ENCODE measurements at places on chromosomes 5 and 9. TPM values are rescaled to one million over a fixed set of nuclear protein-coding genes. Genes with fewer than 3 reads are reported as not detected.

DNA sequence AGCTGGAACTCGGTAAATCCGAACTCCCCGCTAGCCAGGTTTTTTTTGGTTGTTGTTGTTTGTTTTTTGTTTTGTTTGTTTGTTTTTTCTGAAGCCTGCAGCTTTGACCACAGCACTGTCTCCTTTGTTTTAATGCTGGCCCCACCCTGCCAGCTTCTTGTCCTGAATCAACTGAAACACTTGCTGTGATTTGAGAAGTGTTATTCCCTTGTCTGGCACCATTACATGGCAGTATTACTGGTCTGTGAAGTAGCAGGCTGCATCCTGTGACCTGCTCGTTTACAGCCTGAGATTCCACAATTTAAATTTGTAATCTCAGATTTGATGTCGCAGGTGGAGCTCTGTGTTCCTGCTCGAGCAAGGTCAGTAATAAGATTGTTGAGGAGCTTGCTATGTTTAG, 1.4 kb upstream of the SLC36A2 start:
- no peak for DNase-seq
- no peaks in the 10 kb centered on the region for H3K4me1 ChIP-seq
- H3K36me3 ChIP-seq, result no peaks in the 10 kb centered on the region
- no peak overlapping the region for H3K4me3 ChIP-seq
- no peaks in the 10 kb centered on the region for H3K27me3 ChIP-seq

The PAEP gene
- not detected for total RNA-seq

The GPBP1 gene
- total RNA-seq, result 57.7 TPM

The RICTOR gene
- 32.8 TPM for total RNA-seq

The KIF24 gene
- total RNA-seq, result 1.4 TPM

- H3K4me3 ChIP-seq, result no peak overlapping the region
- H3K4me1 ChIP-seq, result no peaks in the 10 kb centered on the region
- H3K27me3 ChIP-seq, result no peaks in the 10 kb centered on the region
These were observed 67.2 kb downstream of the IL31RA start for GRCh38 chr5:55918087-55919035.

- H3K4me3 ChIP-seq, result no peak overlapping the region
- H3K27me3 ChIP-seq, result no peaks in the 10 kb centered on the region
- no peak overlapping the region for H3K27ac ChIP-seq
- DNase-seq, result no peak
- peaks cover 92% of the 10 kb centered on the region for H3K4me1 ChIP-seq
These were observed 26.2 kb downstream of the GNAQ start for GRCh38 chr9:78005231-78006002.

The CDHR2 gene
- 0.71 TPM for total RNA-seq

The PCDHB3 gene
- 1.8 TPM for total RNA-seq

The TOR2A gene
- 7.3 TPM for total RNA-seq

DNA sequence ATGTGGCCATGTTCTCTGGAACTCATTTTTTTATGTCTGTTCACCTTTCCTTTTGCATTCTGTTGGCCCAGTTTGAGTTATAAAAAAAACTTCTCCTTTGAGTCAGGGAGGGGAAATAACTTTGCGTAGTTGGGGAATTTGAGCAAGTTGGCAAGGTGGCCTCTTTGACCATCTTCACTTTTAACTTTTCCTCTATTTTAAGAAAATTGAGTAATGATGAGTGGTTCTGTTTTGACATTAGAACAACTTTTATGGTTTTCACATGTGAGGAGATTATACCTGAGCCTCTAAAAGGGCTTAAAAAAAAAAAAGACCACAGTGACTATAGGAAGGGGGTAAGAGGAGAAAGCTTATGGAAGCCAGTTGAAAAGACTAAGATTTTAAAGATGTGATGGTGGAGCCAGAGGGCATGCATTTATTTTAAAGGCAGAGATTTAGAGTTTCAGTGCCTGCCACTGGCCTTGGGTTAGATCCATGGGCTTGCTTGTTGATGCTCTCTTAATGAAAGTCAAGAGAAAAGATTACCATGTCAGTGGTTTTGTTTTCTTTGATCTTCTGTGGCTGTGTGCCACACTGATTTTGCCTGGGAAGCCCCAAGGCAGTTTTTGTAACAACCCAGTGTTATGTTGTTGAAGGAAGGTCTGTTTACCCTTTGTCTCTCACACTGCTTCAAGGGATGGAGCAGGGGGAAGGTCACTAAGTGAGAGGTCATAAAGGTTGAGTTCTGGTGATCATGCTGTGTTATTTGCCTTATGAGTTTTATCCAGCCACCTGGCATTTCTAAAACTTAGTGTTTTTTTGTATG, 219.7 kb upstream of the CD180 start:
- H3K36me3 ChIP-seq, result no peaks in the 10 kb centered on the region
- no peak overlapping the region for H3K27ac ChIP-seq
- H3K27me3 ChIP-seq, result no peaks in the 10 kb centered on the region
- peaks cover 16% of the 10 kb centered on the region for H3K4me1 ChIP-seq
- H3K4me3 ChIP-seq, result no peak overlapping the region

DNA sequence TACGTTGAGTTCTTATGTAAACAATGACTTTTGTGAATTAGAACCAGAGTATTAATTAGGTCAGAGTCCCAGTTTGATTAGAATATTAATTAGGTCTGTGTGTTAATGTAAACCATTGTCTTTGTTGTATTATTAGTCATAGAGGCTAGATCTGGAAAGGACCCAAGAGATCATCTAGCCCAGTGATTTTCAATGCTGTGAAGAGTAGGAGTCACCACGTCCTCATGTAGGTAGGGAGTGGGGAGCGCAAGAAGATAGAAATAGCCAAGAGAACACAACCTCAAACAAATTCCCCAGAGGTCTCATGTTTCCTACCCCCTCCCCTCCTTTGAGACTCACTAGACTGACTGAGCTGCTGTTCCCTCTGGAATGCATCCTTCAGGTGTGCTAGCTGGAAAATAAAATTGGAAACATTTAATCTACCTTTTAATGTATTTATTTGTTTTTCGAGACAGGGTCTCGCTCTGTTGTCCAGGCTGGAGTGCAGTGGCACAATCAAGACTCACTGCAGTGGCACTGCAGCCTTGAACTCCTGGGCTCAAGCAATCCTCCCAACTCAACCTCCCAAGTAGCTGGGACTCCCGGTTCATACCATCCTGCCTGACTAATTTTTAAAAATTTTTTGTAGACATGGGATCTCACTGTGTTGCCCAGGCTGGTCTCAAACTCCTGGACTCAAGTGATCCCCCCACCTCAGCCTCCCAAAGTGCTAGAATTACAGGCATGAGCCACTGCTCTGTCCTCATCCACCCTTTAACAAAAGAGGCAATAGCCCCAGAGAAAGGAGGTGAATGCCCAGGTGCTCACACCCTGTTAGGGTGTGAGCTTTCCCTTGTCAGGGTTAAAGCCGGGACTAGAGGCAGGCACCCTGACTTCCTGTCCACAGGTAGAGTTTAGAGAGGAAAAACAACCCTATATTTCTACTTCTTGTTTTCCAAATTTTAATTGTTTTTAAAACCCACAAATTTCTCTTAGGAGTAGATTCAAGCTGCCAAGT, 92.9 kb downstream of the INIP start:
- H3K27ac ChIP-seq, result no peak overlapping the region
- H3K4me3 ChIP-seq, result no peak overlapping the region
- H3K36me3 ChIP-seq, result no peaks in the 10 kb centered on the region

GRCh38 chr5:174459832-174460448, 264.4 kb upstream of the MSX2 start:
- DNase-seq, result no peak
- H3K4me1 ChIP-seq, result no peaks in the 10 kb centered on the region
- H3K36me3 ChIP-seq, result no peaks in the 10 kb centered on the region

The OTP gene
- total RNA-seq, result not detected

DNA sequence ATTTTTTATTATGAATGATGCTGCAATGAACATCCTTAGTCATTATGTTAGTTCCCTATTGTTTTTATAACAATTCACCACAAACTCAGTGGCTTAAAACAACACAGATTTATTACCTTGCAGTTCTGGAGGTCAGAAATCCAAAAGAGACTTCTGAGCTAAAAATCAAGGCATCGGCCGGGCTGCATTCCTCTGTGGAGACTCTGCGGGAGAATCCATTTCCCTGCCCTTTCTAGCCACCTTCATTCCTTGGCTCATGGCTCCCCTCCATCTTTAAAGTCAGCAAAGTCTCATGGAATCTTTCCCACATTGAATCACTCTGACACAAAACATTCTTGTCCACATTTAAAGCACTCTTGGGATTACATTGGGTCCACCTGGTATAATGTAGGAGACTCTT, 38.6 kb downstream of the SNX18 start:
- H3K36me3 ChIP-seq, result no peaks in the 10 kb centered on the region
- no peak overlapping the region for H3K27ac ChIP-seq
- no peak for DNase-seq
- no peak overlapping the region for H3K4me3 ChIP-seq

- H3K4me1 ChIP-seq, result peaks cover 5% of the 10 kb centered on the region
- H3K27ac ChIP-seq, result no peak overlapping the region
- no peaks in the 10 kb centered on the region for H3K27me3 ChIP-seq
- H3K4me3 ChIP-seq, result no peak overlapping the region
These were observed 31.7 kb downstream of the GPR21 start for GRCh38 chr9:123065196-123065595.

The SLC4A9 gene
- total RNA-seq, result not detected

DNA sequence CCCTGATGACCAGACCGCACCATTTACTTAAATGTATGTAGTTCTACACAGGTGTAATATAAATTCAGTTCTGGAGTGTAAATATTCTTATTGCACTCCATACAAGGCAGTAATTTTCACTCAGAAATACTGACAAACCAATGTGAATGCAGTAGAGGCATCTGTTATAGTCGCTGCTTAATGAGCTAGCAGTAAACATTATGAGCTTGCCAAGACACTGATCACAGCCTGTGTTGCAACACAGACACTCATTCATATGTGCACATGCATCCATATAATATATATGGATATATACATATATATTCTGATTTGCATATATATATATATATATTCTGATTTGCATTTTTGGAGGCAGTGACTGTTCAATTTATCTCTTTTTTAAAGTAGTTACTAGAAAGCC, 435.1 kb upstream of the ST8SIA4 start:
- DNase-seq, result no peak
- H3K4me1 ChIP-seq, result no peaks in the 10 kb centered on the region
- no peak overlapping the region for H3K27ac ChIP-seq
- no peaks in the 10 kb centered on the region for H3K27me3 ChIP-seq
- no peaks in the 10 kb centered on the region for H3K36me3 ChIP-seq

The OBP2B gene
- not detected for total RNA-seq

DNA sequence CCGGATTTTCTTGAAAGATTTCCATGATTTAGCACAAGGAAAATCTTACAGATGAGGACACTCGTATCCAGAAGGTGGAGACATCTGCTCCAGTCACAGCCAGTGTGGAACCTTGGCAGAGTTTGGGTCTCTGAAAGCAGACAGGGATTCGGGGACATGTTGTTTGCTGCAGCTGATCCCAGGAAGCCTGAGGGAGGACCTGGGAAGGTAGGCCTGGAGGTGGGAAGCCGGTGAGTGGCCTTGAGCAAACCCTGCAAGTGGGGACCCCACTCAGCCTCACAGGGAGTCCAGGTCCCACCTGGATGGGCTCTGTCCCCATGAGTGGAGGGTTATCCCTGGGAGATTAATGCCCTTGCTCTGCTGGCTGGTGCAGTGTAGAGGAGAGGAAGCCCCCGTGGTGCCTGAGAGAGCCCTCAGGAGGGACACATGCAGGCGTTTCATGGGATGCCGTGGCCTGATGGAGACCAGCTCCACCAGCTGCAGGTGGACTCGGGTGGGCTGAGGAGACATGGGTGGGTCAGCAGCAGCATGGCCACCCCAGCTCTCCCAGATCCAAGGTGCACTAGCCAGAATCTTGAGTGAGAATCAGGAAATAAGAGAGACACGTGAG, 7.8 kb downstream of the MRPS2 start:
- H3K36me3 ChIP-seq, result peaks cover 9% of the 10 kb centered on the region
- no peaks in the 10 kb centered on the region for H3K27me3 ChIP-seq
- H3K4me3 ChIP-seq, result no peak overlapping the region
- peak; percentile 48 for DNase-seq

DNA sequence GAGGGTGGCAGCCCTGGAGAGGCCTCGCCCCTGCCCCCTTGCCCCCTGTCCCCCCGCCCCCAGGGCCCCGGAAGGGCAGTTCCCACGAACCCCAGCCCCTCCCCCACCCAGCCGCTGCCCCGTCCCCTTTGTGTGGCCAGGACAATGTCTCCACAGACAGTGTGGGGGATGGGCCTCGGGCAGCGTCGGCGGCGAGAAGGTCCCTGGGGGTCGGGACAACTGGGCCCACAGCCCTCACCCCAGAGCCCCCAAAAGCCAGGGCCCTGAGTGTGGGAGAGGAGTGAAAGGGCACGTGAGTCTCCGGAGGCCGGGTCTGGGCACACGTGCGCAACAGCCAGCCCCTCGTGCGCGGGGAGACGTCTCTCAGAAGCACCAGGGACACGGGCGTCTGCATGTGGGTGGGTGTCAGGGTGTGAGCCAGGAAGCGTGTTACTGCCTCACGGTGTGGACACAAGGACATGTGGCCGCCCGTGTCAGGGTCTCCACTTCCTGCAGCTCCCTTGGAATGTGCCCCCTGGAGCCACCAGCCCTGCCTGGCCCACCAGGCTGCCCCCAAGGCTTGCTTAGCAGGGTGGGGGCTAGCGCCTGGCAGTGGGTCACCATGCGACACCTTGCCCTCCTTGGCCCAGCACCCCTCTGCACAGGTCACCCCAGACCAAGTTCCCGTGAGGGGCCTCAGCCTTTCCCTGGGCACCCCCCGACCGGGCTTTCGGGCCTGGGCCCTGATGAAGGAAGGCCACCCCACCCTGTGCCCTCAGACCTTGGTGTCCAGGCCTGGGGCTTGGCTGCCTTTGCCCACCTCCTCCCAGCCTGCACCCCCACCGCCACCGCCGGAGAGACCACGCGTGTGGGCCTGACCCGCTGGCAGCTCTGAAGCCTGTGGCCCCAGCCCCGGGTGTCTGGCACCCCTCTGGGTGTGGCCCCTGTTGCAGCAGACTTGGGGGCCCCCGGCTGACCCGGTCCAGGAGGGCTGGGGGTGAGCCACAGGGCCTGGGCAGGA, 12.8 kb upstream of the NRARP start:
- peaks cover 15% of the 10 kb centered on the region for H3K4me1 ChIP-seq
- peaks cover 29% of the 10 kb centered on the region for H3K27me3 ChIP-seq
- H3K27ac ChIP-seq, result no peak overlapping the region
- no peaks in the 10 kb centered on the region for H3K36me3 ChIP-seq
- peak; percentile 61 for DNase-seq

The FBP1 gene
- total RNA-seq, result 8.2 TPM

DNA sequence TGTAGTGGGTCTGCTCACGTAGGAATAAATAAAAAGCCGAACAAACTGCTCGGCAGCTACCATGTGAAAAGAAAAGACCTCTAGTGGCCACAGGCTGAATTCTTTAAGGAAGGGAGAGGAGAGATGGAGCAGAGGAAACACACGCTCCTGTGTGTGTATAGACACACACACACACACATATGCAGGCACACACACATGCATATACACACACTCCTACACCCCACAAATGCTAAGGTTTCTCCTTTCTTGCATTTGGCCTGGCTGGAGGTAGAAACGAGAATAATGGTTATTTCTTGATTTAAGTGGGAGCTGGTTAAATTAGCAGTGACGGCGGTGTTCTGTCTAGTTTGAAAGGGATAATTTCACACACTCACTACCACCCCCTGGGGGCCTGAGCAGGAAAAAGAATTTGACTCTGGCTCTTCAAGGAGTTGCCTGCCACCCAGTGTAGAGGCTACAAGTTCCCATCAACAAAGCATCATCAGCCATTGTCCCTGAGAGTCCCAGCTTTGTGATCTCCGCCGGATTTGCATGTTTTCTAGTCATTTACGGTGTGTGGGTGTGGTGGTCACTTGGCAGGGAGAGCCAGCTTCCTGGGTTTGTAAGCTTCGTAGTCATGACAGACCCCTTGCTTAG, at the start of gene INSYN2B:
TSS of gene INSYN2B (minus strand) at position 78 of the 636 bp plus-strand sequence. CDS start 96,597 bp downstream, outside the sequence.
- DNase-seq, result peak; percentile 66
- H3K27ac ChIP-seq, result no peak within 1 kb of the TSS
- H3K27me3 ChIP-seq, result no peaks in the 10 kb centered on the region

The ANXA6 gene
- total RNA-seq, result 277 TPM

The ZNG1A gene
- 43.9 TPM for total RNA-seq

The CNTLN gene
- total RNA-seq, result 22.4 TPM

GRCh38 chr9:29685531-29685930, 2112.2 kb upstream of the C9orf72 start:
- H3K4me1 ChIP-seq, result no peaks in the 10 kb centered on the region
- no peaks in the 10 kb centered on the region for H3K36me3 ChIP-seq

Measured in sigmoid colon (tissue), 7 donors.